ENCODE measurements at places on chromosomes 7 and 10. TPM values are rescaled to one million over a fixed set of nuclear protein-coding genes. Genes with fewer than 3 reads are reported as not detected.
A peak's percentile ranks its signal among the peaks of the same experiment; 100 is the strongest.

GRCh38 chr7:27112955-27113949, 10.8 kb upstream of the HOXA2 start:
- peak; percentile 73 for DNase-seq

DNA sequence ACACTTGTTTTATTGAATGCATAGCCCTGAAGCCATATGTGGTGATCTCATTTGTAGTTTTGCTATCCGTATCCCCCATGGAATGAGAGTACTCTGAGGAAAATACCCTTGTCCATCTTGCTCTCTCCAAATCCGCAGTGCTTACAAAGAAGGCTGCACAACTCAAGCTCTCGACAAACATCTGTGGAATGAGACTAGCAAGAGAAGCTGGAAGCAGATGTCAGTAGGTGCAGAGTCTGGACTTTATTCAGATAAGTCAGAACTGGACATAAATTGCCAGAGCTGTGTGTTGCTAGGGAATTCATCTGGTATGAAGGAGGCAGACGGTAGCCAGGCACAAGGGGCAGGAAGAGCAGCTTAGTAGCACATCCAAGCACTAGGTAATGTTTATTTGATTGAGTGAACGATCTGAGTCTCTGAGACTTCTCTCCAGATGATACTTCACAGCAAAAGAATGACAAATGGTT, 1046.2 kb downstream of the XPNPEP1 start:
- DNase-seq = no peak

GRCh38 chr10:106898446-106898845, 266.1 kb downstream of the SORCS1 start:
- DNase-seq = no peak

DNA sequence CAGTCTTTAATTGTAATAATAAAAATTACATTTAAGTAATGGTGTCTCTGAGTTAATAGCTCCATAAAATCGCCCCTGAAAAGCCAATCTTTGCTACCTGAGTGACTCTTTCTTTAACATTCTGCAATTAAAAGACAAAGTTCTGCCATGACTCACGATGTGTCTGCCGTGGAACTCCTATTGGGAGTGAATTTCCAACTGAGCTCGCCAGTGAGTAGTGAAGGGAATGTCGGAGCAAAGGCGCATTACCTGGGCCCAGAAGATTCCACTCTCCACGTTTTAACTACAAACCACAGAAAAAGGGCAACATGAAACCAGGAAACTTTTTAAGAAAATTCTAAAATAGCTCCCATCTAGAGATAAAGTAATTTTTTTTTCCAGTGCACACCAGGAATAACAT, 36.9 kb upstream of the RNF32 start:
- no peak for DNase-seq

DNA sequence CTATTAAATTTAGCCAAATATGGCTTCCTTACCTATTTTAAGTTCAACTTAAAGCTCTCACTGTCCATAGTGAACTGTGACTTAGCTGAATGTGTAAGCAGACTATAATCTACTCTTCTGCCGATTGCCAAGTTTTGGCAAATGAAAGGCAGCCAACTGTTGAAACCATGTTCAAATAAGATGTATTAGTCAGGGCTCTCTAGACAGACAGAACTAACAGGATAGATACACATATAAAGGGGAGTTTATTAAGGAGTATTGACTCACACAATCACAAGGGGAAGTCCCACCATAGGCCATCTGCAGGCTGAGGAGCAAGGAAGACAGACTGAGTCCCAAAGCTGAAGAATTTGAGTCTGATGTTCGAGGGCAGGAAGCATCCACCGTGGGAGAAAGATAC, 837.7 kb upstream of the AUTS2 start:
- DNase-seq = no peak

GRCh38 chr7:105911961-105912575, 35.7 kb upstream of the ATXN7L1 start:
- DNase-seq = no peak

DNA sequence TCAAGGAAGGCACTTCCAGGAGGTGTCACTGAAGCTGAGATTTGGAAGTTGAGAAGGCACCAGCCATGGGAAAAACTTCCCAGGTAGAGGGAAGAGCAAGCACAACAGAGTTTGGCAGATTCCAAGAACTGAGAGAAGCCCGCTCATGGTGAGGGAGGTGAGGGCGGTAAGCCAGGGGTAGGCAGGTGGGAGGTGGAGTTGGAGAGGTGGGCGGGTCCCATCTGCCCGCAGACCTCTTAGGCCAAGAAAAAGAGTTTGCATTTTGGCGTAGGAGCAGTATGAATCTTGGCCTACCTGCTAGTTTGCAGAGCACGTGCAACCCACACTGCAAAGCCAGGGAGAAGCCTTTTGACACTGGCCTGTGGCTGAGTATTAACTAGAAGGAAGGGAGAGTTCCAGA, 18.8 kb downstream of the FRMPD2 start:
- no peak for DNase-seq

GRCh38 chr7:141122736-141123135, 48.9 kb downstream of the TMEM178B start:
- DNase-seq = no peak

DNA sequence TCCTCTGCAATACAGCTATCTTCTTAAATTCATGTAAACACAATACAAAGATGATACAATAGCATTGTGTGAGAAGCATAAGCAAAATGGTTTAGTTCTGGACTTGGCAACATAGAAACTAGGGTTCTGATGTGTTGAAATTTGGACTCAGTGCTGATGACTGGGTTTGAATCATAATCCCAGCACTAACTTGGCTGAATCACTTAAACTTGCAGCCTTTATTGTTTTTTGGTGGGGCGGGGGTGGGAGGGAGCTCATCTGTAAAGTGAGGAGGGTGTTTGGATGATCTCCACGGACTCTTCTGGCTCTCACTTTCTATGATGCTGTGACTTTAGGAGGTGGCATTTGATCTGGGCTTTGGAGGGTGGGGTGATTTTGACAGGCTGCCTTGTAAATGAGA, 158.2 kb downstream of the WNT2 start:
- DNase-seq = no peak

GRCh38 chr7:80206763-80207162, 72.1 kb downstream of the GNAI1 start:
- no peak for DNase-seq

DNA sequence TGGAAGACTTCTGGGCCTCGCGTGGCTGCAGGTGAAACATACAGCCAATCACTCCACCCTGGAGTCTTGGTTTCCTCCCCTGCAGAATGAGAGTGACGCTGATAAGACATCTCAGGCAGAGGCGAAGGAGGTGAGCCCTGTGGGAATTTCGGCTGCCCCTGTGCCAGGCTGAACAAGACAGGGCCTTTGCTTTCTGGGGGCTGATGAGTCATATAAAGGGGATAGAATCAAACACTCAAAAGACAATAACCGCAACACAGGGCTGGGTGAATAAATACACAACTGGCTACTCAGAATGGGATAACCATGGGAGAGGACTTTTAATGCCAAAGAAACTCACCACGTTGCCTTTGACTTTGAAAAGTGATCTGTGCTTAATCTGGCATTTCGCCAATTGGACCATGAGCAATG, 143.8 kb downstream of the KCNMA1 start:
- no peak for DNase-seq

DNA sequence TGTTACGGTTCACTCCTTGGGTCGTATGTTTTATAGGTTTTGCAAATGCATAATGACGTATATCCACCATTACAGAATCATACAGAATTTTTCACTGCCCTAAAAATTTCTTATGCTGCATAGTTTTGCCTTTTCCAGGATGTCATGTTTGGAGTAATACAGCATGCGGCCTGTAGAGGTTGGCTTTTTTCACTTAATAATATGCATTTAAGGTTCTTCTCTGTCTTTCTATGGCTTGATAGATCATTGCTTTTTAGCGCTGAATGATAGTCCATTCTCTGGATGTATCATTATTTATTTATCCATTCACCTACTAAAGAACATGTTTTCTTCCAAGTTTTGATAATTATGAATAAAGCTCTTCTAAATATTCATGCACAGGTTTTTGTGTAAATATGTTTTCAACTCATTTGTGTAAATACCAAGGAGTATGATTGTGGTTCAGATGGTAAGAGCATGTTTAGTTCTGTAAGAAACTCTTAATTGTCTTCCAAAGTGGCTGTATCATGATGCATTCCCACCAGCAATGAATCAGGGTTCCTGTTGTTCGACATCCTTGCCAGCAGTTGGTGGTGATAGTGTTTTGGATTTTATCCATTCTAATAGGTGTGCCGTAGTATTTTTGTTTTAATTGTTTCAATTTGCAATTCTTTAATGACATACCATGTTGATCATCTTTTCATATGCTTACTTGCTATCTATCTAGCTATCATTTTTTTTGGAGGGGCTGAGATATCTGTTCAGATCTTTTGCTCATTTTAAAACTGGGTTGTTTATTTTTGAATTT, 531.2 kb upstream of the GHITM start:
- no peak for DNase-seq

GRCh38 chr10:1348773-1349050, 292.5 kb downstream of the WDR37 start:
- DNase-seq = no peak

DNA sequence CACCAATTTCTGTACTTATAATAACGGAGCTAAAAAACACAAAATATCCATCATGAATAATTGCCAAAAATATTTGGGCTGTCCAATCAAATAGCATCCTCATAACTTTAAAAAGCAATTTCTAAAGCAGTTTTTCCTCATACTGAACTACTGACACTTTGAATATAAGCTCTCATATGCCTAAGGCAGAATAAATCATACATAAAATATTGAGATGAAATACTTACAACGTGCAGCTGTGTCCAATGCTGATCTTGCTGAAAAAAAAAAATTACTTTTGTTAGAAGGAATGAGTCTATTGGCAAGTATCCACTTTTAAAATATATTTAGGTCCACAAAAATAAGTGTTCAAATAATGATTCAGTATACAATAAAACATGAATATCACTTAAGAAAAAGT, 24.2 kb downstream of the FAM3C start:
- DNase-seq = no peak

GRCh38 chr10:49299816-49300139, 808 bp downstream of the C10orf71 start:
- no peak for DNase-seq

DNA sequence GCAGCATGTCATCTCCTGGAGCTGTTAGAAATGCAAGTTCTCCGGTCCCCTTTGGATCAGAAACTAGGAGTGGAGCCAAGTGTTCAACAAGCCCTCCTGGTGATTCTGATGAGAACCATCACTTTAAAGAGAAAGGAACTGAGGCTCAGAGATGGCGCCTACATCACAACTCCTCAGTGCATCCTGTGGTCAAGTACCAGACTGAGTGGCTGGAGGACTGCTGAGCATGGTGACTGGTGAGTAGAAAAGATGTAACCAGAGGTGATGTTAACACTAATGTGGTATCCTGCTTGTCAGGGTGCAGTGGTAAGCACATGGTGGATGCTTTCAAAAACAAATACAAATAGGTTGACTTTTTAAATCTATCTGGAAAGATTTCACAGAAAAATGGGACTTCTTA, 3.5 kb upstream of the OIT3 start:
- no peak for DNase-seq

GRCh38 chr10:110504111-110504735, 6.5 kb downstream of the DUSP5 start:
- no peak for DNase-seq

IFIT1B gene
- total RNA-seq = not detected

HOXA6 gene
- 8.3 TPM for total RNA-seq

SPOCK2 gene
- total RNA-seq = 1.1 TPM

PAX4 gene
- not detected for total RNA-seq

PDLIM1 gene
- 21.0 TPM for total RNA-seq

LEP gene
- total RNA-seq = not detected

MYPN gene
- total RNA-seq = 5.4 TPM

MARVELD1 gene
- 20.1 TPM for total RNA-seq

ATRNL1 gene
- 6.8 TPM for total RNA-seq

GPRIN2 gene
- not detected for total RNA-seq
